ENCODE measurements at places on chromosomes 3 and 15.
A peak's percentile ranks its signal among the peaks of the same experiment; 100 is the strongest.

GRCh38 chr3:107881509-107881908 lies 209.3 kb downstream of the CD47 start:
- DNase-seq: peak; percentile 34

DNA sequence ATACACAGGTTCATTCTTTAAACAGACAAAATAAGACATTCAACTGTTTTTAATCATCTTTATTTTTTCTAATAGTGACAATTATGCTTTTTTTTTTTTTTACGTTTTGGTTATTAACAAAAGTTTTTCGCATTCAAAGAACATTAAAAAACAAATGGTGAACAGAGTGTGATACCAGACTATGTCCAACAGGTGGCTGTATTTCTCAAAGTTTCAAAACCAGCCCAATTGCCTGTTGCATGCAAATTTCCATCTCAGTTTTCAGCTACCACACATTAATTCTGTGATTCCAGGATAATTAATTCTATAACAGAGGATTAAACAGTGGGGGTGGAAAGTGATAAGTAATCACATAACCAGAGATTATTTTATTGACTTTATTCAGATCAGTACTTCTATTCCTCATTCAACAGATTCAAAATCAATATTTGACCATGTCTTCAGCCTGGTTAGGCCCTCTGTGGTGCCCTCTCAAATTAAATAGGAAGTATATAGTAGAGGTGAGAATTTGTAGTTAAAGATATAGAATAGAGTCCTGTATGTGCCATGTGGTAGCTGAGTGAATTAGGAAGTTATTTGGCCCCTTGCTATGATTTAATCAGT lies 122.2 kb upstream of the DCBLD2 start:
- DNase-seq: peak; percentile 60

DNA sequence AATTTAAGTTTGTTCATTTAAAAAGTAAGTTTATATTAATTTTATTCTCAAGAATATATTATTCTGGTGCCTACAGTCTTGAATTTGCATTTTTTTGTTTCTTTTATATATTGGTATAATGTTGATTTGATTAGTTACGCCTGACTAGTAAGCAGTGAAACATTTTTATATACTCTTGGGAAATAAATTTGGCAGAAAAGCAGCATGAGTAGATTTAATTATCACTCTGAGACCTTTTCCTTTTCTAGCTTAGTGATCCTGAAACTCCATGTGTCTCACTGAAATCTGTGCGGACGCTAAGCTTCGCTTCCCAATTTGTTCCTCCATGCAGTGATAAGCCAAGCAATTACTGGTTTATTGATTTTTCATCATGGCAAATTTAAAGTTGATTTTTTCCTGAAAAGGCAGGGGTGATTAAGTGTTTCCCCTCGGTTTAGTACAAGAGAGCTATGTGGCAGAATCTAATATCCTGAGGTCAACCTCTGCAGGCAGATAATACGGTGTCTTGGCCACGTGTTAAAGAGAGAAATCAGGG lies 87.2 kb upstream of the MLF1 start:
- no peak for DNase-seq

GRCh38 chr3:39280571-39280970 lies 735 bp upstream of the CX3CR1 start:
- DNase-seq: no peak

DNA sequence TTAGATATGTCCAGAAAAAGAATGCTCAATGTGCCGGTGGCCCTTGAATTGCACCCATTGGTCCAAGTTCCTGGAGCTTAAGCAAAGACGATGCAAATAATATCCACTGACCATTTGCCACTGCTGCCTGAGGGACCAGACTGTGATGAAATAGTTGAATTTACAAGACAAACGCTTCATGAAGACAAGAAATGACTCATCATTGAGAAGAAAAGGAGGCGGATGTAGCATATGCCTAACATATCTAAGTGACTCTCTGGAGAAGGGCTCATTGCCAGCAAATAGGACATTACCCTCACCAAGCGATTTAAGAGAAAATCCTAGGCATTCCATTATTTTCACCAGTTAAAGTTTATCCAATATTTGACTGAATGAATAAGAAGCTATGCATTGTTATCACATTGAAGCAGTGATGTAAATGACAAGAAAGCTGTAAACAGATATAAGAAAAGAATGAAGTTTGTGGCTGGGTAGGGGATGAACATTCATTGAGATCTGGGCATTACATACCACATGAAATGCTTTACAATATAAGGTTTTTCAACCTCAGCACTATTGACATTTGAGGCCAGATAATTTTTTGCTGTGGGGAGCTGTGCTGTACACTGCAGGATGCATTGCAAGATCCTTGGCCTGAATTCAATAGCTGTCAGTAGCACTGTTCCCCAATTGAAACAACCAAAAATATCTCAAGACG lies 48.9 kb upstream of the CPNE4 start:
- DNase-seq: peak; percentile 39

DNA sequence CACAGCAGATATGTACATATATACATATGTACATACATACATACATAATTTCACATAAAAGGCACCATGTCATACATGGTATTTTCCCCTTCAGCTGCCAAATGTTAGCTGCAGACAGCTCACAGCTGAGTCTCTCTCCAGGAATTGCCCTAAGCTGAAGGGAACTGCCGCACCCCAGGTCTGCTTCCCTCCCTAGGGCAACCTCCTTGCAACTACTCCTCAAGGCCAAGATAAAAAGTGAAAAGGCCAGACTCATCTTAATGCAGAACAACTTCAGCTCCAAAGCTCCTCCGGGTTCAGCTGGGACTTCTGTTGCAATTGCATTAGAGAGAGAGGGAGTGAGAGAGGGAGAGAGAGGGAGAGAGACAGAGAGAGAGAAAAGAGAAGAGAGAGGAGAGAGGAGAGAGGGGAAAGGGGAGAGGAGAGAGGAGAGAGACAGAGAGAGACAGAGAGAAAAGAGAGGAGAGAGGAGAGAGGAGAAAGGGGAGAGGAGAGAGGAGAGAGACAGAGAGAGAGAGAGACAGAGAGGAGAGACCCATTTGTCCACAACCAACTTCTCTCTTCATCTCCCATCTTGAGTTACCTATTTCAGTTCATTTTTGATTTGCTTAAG lies 143.4 kb upstream of the HES1 start:
- DNase-seq: no peak

DNA sequence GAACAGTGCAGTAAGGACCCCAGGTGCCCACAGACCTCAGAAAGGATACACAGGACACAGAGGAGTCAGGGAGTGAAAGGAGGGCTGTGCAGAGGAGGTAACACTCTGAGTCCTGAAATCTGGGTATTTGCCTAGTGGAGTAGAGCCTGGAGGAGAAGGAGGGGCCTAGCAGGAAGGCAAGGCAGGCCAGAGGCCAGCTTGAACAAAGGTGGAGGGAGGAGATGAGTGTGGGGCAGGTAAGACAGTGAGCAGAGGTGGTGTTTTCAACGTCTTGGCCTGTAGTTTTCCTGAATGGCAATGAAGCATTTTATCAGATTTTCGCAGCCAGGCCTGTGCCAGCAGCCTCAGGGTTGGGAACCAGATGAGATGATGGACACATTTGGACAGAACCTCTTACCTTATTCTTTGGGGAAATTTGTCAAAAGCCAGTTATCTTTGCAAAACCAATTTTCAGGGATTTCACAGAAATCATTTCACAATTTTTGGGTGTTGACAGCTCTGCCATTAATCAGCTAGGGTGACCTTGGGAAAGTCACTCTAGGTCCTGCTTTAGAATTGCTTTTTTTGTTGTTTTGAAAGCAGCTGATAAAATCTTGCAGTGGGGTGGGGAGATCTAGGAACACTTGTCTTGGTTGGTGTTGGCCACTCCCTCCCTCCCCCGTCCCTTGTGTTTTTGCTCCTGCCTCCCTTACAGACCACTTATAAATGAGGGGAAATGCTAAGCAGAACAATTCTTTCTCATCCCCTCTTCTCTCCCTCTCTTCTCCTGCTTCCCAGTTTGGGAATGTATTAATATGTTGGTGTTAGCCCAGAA lies 38.4 kb downstream of the SPSB4 start:
- DNase-seq: no peak

GRCh38 chr3:76871655-76872054 lies 168.2 kb upstream of the ROBO2 start:
- no peak for DNase-seq

GRCh38 chr3:107523539-107524325 lies 970 bp downstream of the BBX start:
- peak; percentile 52 for DNase-seq

GRCh38 chr3:121574449-121574848 lies 6.7 kb downstream of the ARGFX start:
- DNase-seq: no peak

GRCh38 chr3:144524531-144524930 lies 552.9 kb downstream of the DIPK2A start:
- no peak for DNase-seq

DNA sequence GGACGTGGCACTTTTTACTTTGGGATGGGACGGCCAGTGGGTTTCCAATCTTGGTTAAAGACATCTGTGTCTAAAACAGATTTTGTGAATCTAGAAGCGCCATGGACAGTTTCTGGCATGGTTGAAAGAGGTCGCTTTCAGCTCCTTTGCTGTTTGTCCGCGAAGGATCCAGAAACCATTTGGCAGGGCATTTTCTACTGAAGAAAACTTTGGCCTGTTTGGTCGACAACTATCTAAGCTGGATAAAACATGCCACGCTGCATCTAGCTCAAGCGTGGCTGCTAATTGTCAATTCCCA lies 730 bp upstream of the RORA start:
- no peak for DNase-seq

- DNase-seq: peak; percentile 28
These were observed 218.8 kb downstream of the UBE2E2 start for GRCh38 chr3:23421811-23422516.

DNA sequence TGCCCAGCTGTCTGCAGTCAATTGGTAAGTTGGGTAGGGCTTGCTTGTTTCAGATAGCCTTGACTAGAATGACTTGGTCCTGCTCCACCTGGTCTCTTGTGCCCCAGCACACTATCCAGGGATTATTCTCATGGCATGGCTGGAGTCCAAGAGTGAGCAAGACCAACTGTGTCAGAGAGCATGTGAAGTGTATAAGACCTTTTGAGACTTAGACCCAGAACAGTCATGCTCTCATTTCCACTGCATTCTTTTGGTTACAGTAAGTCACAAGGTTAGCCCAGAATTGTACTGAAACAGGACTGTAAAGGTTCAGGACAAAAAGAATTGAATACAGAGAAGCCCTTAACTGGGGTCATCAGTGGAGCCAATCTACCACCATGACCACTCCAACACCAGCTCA lies 650.8 kb upstream of the ADAMTS9 start:
- peak; percentile 16 for DNase-seq

- DNase-seq: no peak
These were observed 4.4 kb upstream of the PSMD6 start for GRCh38 chr3:64027658-64028057.

DNA sequence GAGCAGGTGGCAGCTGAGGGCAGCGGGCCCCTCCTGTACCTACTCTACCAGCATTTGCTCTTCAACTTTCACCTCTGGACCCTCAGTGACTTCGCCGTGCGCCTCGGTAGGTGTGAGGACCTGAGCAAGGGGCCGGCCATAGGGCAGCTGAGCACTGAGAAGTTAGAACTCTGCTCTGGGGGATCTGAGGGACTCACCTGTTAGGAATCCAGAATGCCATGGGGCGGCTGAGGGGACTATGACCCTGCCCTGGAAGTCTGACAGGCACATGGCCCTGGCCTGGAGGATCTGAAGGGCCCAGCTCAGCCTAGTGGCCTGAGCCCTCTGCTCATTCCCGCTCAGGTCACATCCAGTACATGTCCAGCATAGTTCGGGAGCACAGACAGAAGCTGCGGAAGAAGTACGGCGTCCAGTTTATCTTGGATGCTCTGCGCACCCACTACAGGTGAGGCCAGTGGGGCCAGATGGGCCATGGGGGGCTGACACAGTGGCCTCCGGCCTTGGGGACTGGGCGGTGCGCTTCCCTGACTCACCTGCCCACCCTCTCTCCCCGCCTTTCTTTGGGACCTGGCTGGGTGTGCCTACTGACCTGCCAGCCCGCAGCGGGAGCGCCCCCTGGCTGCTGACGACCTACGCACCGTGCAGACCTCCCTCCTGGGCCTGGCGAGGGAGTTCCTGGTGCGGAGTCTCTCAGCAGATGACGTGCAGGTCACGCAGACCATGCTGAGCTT lies 18.8 kb downstream of the NBEAL2 start:
- DNase-seq: peak; percentile 47

DNA sequence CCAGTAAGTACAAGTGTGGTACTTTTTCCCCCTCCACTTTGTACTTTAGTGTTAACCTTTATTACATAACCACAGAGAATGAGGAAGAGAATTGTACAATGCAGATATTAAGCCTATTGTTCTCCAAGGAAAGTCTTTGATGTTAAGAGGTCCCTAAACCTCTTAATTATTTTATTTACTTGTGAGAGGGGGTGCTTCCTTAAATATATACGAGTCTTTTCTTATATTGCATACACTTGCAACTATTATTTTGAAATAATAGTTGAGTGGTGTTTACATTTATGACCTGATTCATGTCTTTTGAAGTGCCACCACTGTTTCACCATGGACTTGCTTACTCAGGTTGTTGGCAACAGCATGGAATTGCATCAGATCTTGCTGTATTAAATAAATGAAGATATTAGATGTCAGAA lies 10.1 kb downstream of the USP3 start:
- DNase-seq: peak; percentile 51

DNA sequence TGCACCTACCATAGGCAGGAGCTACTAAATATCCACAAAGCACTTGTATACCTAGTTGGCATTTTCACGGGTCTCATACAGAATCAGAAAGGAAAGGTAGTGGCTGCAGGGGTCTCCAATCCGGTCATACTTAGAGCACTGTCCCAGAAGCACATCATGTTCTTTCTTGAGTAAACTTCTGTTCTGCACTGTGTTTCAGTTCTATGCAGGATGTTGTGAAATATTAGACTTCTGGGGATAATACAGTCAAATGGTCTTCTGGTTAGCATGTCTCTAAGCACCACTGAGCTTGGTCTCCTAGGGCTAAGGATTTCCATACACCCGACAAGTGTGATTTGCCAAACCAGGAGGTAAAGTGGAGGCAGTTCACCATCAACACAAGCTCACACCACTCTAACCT lies 27.9 kb downstream of the MINDY4B start:
- no peak for DNase-seq

GRCh38 chr3:194204042-194204987 lies 68.4 kb downstream of the HES1 start:
- DNase-seq: no peak

DNA sequence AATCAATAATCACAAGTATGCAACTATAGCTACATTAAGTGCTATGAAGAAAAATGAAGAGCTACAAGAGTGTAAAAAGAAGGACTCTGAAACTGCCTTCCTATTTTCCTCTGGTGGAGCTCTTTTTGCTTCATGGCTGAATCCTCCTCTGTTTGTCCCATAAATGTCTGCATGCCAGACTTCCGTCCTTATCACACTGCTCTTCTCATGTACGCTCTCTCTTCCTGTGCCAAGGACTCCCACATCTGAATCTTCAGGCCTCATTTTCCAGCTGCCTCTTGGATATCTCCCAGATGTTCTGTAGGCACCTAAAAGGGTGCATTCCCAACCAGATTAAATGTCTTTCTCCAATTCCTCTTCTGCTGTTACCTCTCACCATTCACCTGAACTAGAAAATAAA lies 123.7 kb downstream of the MECOM start:
- no peak for DNase-seq
